RWPE2 (cell line): ENCODE measurements at places on chromosomes 2 and 18.

- DNase-seq = no peak
Measured at GRCh38 chr2:60446413-60447267, 106.8 kb downstream of the BCL11A start.

GRCh38 chr18:11600321-11600720 lies 9.1 kb upstream of the SLC35G4 start:
- no peak for DNase-seq

DNA sequence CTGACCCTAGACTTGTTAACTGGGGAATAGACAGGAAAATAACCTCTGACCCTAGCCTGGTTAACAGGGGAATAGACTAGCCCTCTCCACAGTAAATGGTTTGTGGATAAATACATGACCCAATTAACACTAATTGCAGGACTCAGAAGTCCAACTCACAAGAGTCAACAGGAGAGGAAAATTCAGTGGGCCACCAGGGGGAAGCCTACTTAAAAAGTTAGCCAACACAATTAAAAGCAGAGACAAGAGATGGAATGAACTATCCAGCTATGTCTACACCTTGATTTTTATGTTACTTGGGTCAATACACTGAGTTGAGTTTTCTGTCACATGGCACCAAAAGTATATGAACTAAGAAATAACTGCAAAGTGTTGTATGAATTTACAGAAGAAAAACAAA lies 158.8 kb upstream of the SLC39A10 start:
- DNase-seq = no peak

- DNase-seq = no peak
Measured at GRCh38 chr18:55034742-55035141, 75.5 kb upstream of the CCDC68 start.

GRCh38 chr2:128408349-128409305 lies 90.0 kb upstream of the HS6ST1 start:
- DNase-seq = peak; percentile 29

GRCh38 chr2:109351164-109351756 lies 222.3 kb downstream of the SH3RF3 start:
- no peak for DNase-seq

DNA sequence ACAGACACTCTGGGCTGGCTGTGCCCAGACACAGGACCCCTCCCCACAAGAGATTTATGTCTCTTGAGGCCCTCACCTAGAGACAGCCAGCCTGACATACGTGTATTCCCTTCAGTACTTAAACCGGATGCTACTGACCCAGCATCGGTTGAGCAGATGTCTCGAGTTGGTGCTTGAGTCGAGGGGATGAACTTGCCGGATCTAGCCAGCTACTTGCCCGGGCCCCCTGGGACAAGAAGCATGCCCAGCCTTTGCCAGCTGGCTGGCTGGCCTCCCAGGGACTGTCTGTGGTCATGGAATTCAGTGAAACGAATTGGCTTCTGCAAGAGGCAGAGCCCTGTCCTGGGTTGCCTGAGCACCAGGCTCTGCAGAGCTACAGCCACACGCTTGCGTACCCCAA lies 36.0 kb downstream of the DNMT3A start:
- no peak for DNase-seq

GRCh38 chr2:69628325-69629021 lies 15.1 kb downstream of the AAK1 start:
- no peak for DNase-seq

DNA sequence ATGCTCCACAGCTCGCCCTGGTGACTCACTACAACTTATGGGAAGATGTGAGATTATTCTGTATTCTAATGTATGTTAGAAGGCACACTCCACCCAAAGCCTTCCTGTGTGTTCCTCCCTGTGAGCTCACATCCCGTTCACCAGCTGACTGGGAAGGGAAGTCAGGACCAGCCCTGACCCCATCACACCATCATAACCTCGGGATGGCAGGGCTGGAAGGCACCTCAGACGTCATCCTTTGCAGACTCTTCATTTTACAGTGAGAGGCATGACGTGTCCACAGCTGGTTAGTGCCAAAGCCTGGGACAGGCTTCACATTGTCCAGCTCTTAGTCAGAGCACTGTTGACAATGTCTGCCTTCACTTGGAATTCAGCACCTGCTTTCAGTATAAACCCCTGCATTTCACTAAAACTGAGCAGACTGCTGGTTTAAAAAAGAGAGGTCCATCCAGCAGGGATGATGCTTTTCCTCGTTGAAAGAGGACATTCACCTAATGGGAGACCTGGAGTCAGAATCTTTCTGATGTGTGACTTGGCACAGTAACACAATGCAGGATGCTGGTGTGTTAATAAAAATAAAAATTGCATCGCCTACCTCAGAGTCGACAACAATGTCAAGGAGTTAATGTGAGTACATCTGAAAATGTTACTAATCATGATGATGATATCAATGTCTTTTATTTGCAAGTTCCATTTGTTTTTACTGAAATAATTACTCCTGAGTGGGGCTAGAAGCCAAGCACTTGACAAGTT lies 418.0 kb upstream of the TNP1 start:
- peak; percentile 77 for DNase-seq

DNA sequence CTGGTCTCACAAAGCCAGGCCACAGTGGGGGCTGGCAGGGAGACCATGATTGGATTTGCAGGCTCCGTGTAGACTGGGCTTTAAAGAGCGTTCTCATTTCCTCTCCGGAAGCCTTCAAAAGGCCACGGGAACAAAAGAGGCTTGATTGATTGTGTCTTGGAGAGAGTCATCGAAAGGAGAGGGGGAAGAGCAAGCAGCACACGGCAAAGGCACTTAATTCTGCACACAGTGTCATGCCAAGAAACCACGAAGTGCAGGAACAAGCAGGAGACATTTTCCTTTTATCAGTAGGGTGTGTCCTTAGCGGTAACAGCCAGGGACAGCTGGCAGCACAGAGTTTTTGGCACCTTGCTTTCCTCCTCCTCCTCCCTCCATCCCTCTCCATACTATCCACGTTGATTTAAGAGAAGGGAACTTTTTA lies 47.7 kb downstream of the GLI2 start:
- no peak for DNase-seq

GRCh38 chr18:42931491-42931890 lies 184.0 kb downstream of the RIT2 start:
- DNase-seq = no peak

DNA sequence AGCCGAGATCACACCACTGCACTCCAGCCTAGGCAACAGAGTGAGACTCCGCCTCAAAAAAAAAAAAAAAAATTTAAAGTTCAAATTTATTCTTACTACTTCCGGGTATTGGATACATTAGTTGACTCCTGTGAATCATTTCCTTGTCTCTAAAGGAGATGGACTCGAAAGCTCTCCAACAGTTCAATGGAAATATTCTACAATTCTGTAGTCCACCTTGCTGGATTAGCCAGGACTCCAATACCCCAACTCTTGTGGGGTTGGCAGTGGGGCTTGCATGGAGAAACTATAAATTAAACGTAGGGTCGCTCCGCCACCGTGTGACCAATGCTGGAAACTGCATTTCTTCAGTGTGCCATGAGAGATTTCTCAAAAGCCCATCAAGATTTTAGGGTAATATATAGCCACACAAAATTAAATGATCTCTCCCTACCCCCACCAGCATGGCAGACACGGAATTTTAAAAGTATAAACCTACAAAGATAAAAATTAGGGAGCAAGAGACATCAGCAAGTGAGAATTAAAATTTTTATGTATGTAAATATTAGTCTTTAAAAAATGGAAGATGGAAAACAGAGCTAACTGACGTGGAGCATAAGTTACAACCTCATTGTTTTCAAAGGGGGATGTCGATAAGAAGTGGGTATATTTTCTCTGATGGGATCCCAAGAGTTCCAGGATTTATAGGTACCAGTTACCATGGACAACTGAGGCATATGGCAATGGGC lies 27.8 kb upstream of the GAREM2 start:
- no peak for DNase-seq

DNA sequence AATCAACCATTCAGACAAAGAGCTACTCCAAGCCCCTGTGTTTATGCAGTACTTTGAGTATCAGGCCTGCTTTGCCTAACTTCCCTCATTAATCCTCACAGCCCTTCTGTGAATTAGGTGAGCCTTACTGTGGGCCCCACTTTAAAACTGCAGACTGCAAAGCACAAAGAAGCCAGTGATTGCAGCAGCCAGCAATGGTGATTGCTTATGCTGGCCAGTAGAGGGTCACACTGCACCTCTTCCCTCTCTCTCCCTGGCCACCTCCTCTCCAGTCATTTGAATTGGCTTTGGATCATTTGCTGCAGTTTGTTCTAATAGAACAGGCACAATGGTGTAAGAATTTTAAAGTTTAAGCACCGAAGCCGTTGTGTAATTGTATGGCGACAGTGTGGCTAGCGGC lies 229.9 kb downstream of the AGPS start:
- DNase-seq = no peak

DNA sequence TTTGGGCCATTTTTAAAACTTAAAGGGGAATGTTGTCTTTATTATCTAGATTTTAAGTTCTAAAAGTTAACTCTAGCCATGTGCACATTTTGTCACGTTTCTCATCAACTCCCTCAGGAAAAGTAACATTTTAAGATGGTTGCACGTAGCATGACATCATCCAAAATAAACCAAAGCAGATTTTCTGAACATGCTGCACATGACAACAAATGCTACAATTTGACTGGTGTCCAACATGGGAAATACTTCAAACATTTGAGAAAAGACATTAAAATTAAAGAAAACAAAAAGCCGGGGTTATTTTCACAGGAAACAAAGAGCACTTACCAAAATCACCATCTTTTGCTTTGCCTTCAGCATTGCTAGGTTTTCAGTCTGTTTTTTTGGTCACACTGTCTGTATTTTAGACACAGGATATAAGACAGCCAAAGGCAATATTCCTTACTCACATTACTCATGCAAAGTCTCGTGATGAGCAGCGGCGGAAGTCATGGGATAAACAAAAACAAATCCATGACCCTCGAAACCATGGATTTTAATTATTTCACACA lies 51.3 kb upstream of the RND3 start:
- DNase-seq = no peak

DNA sequence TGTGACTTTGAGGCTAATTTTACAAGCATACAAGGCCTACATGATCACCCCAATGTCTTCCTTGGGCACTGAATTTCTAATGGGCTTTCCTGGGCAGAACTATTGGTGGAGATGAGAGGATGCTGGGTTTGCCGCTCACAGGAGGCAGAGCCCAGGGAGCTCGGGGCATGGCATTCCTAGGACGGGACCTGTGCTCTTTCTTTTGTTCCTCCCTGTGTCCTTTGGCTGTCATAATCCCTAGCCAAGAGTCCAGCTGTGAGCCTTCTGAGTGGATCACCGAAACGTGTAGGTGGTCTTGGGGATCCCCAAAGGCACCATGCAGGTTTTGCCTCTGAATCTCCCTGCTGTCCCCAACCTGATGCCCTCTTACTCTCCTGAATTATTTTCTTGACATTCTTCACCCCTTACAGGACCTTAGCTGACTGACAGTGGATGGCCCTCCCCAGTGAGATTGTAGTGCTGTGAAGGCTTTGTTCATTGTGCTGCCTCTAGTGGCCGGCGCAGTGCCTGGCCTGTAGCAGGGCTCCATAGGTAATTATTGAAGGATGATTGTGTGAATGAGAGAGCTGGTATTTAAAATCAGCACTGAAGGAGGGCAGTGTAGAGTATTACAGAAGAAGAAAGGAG lies 221.9 kb downstream of the ZNF407 start:
- DNase-seq = no peak

- no peak for DNase-seq
Measured at GRCh38 chr2:42934580-42935186, 142.3 kb upstream of the HAAO start.

DNA sequence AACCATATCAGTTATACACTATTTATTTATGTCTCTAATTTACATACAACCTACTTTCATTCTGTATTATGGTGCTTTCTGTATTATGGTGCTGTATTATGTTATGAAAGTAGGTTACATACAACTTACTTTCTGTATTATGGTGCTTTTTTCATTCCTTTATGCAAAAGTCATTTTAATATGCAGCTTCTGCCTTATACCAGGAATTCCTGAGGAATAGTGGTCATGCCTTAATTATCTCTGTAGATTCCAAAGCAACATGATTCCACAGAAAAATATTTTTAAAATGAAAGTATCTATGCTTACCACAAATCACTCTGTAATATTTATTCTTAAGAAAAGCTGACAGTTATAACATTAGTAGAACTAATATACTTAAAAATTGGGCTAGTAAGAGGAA lies 922.0 kb upstream of the NRXN1 start:
- no peak for DNase-seq

GRCh38 chr2:40962026-40962425 lies 510.1 kb upstream of the SLC8A1 start:
- no peak for DNase-seq

- no peak for DNase-seq
Measured at GRCh38 chr2:159073256-159073655, 104.8 kb downstream of the TANC1 start.
